ENCODE measurements at places on chromosomes 7 and 10. TPM values are rescaled to one million over a fixed set of nuclear protein-coding genes. Genes with fewer than 3 reads are reported as not detected.

PRSS37 gene
- not detected for total RNA-seq

TMEM26 gene
- under 0.01 TPM for total RNA-seq

FAM237B gene
- not detected for total RNA-seq

GPR26 gene
- total RNA-seq: not detected

KCNH2 gene
- total RNA-seq: 0.13 TPM

ATP6V0A4 gene
- not detected for total RNA-seq

HKDC1 gene
- total RNA-seq: 3.9 TPM

C10orf143 gene
- 0.26 TPM for total RNA-seq

CRYGN gene
- total RNA-seq: not detected

AFAP1L2 gene
- total RNA-seq: 6.8 TPM

ADRB1 gene
- total RNA-seq: 1.8 TPM

WNT8B gene
- total RNA-seq: not detected

GIMAP8 gene
- under 0.01 TPM for total RNA-seq

CCL24 gene
- total RNA-seq: not detected

NAPEPLD gene
- total RNA-seq: 2.6 TPM

CALHM2 gene
- 0.64 TPM for total RNA-seq

RRP12 gene
- 35.3 TPM for total RNA-seq

MMRN2 gene
- 6.1 TPM for total RNA-seq

MMS19 gene
- total RNA-seq: 38.2 TPM

C10orf71 gene
- total RNA-seq: not detected

PRLHR gene
- total RNA-seq: not detected

CASTOR2 gene
- total RNA-seq: 1.6 TPM

SMIM30 gene
- 55.4 TPM for total RNA-seq

UPF2 gene
- 26.0 TPM for total RNA-seq

NSUN5 gene
- 39.3 TPM for total RNA-seq

BTBD16 gene
- total RNA-seq: 0.26 TPM

TACC2 gene
- 13.4 TPM for total RNA-seq

HABP2 gene
- not detected for total RNA-seq

HYAL4 gene
- total RNA-seq: under 0.01 TPM

SPDYE1 gene
- total RNA-seq: not detected

PRKCQ gene
- 2.1 TPM for total RNA-seq

INHBA gene
- total RNA-seq: 5.0 TPM

Data from bronchial epithelial cell (primary cell).